ENCODE measurements at places on chromosomes 11 and 22. TPM values are rescaled to one million over a fixed set of nuclear protein-coding genes. Genes with fewer than 3 reads are reported as not detected.

The SLC7A4 gene
- total RNA-seq: 0.09 TPM

The GPHA2 gene
- total RNA-seq: not detected

The P2RX3 gene
- not detected for total RNA-seq

The HTR3A gene
- total RNA-seq: not detected

The CHRNA10 gene
- 1.1 TPM for total RNA-seq

The ADM2 gene
- 8.0 TPM for total RNA-seq

The RHOD gene
- total RNA-seq: 26.1 TPM

The TRIM48 gene
- not detected for total RNA-seq

The MS4A3 gene
- total RNA-seq: not detected

The BEST1 gene
- total RNA-seq: 3.4 TPM

The OR4S2 gene
- total RNA-seq: not detected

The GGTLC2 gene
- total RNA-seq: not detected

The HBD gene
- total RNA-seq: 4.8 TPM

The CCDC15 gene
- 9.8 TPM for total RNA-seq

The BTG4 gene
- total RNA-seq: not detected

The NAV2 gene
- total RNA-seq: 6.5 TPM

The EMID1 gene
- total RNA-seq: 0.08 TPM

The SC5D gene
- total RNA-seq: 43.8 TPM

The HSPB2 gene
- 3.3 TPM for total RNA-seq
